ENCODE measurements at places on chromosomes 13 and 19.

- DNase-seq = no peak
These were observed 305.1 kb downstream of the KCNRG start for GRCh38 chr13:50320271-50320862.

GRCh38 chr13:106484084-106484483 lies 51.4 kb downstream of the EFNB2 start:
- DNase-seq = no peak

GRCh38 chr13:113118261-113119021 lies 4.2 kb upstream of the F10 start:
- DNase-seq = peak; percentile 51

GRCh38 chr19:3669947-3670795 lies 30.1 kb downstream of the PIP5K1C start:
- peak; percentile 89 for DNase-seq

DNA sequence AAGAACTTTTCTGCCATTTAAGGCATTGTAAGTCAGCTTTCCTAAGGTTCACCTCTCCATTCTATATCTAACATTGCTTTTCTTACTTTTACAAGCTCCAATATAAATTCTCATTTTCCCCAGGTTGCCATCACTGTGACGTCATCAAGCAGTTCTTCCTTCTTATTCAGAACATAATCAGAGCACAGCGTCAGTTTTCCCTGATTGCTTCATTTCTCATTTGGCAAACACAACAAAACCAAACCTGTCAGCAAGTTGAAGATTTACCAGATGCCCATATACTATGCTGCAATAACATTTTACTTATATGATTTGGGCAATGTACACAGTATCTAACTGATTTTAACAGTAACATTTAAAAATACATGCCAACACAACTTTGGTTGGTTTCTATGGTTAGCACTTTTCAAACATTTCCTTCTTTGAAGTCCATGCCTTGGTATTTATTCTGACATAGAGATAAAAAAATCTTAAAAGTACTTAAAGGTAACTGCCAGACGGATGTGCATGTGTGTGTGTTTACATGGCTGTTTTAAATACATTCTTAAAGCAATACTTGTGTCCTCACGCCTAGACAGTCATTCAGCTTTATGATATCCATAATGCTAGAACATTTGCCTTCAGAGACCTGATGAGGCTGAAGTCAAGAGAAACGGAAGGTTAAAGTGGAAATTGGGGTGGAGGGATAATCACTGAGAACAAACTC lies 264.0 kb downstream of the KLF12 start:
- DNase-seq = no peak

DNA sequence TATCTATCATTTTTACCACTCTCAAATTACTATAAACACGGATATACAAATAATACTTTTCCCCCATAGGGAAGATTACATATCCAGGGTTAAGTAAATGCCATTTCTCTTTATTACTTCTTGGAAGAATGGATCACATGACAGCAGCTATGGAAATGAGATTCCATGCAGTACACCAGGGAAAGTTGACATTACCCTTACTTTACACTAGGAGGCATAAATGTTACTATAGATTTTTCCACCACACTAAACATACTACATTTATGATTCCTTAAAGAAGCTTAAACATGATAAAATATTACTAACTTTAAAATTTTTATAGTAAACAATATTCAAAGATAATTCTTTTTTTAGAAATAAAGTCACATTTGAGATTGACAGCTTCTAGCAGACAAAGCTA lies 611.4 kb downstream of the PCDH9 start:
- no peak for DNase-seq

DNA sequence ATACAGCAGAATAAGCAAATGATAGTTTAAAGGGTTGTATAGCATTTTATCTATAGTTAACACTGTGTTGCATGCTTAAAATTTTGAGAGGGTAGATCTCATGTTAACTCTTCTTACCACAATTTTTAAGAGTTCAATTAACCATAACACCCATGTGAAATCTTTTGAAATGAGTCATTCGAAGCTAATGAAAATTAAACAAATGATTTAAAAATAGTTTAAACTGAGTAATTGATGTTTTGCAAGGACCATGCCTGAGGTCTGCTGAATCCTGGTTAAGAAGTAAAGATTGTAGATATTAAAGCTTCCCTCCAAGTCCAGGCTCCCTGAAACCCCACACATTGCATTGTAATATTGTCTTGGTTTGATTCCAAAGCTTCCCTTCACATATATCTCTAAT lies 176.7 kb upstream of the RNF113B start:
- DNase-seq = no peak

DNA sequence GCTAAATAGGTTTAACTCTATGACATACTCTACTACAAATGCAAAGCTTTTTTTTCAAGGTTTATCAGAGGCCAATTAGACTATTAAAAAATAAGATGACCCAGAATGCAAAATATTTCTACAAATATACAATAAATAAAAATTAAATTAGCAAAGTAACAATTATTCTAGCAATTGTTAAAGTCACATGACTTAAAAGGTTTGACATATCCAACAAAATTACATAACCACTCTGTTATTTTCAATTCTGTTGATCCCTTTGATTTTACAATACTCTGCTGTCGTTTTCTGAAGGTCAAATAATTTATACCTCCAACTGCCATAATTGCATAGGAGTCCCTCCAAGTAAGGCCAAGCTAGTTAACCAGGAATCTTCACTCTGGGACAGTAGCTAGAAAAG lies 292.6 kb upstream of the MIR17HG start:
- DNase-seq = no peak

GRCh38 chr19:56310462-56310861 lies 4.2 kb downstream of the ZSCAN5A start:
- no peak for DNase-seq

DNA sequence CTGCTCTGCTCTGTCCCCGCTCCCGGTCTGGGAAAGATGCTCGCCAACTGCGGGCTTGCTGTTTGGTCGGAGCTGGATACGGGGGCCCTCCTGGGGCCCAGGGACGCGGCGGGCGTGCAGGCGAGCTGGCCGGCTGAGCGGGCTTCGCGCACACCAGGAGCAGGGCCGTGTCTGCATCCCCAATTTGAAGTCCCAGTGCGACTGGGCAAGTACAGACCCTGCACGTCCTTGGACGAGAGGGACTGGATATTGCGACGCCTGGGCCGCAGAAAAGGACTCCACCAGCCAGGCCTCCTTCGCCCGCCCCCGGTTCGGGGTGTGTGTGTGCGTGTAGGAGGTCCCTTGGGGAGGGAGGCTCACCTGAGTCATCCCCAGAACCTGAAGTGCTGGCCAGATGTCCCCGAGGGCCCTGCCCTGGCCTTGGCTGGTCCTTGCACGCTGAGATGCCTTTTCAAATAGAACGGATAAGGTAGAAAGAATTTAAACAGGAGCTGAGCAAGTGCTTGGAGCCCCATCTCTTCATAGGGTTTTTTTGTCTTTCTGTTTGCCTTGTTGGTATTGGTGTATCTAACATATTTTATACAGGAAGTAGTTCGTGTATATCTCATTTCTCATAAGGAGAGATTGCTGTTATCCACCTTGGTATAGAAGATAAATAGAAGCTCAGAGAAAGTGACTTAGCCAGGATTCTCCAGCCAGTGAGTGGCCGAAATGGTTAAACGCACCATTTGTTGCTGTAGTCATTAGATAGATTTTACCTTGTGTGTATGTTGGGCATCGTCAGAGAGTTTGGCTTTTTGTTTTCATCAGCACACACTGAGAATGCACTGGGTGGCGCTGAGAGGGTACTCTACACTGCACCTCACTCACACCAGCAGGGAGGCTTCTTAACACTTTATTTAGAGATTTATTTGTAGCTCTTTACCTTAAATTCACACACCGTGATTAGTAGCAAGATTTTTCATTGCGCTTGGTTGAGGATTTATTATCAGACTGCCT lies 1.1 kb downstream of the NAXD start:
- DNase-seq = no peak

GRCh38 chr13:71869274-71869673 lies 2.3 kb upstream of the DACH1 start:
- no peak for DNase-seq

- DNase-seq = no peak
These were observed 45.5 kb downstream of the OLFM4 start for GRCh38 chr13:53074114-53074513.

DNA sequence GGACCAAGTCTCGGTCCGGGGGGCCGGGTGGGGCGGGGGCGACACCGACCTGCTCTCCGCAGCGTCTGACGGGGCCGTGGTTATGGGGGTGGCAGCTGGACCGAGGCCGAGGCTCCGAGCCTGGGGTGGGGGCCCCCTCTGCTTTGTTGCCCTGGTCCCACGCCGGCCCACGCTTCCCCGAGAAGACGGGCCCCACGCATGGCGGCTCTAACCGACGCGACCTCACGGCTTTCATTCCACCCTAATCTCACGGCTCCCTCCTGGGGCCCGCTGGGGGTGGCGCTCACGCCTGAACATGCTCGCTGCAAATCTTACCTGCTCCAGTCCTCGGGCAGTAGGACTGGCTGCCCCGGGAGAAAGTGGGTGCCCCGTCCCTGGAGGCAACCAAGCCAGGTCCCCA lies 14.8 kb upstream of the MISP start:
- DNase-seq = no peak

DNA sequence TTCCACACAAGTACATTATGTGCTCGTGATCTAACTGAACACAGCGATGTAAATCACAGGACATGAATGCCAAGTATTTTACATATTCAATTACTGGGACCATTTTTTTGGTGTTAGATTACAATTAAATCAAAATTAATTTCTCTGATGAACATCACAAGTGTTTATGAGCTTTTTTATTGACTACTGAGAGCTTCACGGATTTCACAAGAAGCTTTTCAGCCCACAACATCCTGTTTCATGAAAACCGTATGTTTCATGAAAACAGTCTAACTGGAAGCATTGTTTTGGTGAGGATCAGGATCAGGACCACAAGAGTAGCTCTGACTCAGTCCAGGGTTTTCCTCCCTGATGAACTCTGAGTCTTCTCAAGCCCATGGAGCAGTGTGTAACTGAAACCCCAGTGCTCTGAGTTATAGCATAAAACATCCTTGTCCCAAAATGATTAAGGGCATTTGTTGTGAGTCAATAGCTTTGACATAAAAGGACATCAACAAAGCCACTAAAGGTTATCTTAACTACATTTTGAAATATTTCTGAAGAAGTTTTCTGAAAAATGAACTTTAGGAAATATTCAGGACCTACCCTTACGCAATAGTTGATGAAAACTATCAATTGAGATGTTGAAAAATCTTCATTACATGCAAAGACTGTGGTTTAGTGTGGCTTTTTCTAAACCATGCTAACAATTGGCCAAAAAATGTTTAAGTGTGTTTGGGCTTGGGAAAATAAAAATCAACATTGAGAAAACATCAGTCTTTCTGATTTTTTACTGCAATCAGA lies 49.3 kb downstream of the UFM1 start:
- DNase-seq = no peak

DNA sequence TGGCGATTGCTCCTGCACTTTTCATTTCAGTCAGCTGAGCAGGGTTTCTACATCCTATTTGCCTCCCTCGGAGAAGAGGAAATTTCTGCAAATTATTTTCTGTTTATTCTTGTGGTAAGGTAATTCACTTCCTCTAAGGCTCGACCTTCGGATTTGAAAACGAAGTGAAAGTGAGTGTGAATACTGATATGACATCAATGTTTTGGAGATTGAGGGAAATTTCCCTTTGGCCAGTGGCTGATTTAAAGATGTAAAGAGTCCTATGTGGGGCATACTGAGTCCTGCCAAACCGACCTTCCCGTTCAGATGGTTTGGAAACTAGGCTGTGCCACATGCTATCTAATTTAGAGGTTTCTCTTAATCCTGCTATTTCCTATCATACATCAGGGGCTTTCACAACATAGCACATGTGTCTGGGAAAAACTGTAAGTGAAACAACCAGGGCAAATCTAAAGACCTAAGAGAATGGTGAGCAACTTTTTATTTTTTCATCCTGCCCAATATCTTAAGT lies 112.3 kb downstream of the POSTN start:
- DNase-seq = no peak

- no peak for DNase-seq
These were observed 33.1 kb downstream of the DCLK1 start for GRCh38 chr13:36098080-36098479.

DNA sequence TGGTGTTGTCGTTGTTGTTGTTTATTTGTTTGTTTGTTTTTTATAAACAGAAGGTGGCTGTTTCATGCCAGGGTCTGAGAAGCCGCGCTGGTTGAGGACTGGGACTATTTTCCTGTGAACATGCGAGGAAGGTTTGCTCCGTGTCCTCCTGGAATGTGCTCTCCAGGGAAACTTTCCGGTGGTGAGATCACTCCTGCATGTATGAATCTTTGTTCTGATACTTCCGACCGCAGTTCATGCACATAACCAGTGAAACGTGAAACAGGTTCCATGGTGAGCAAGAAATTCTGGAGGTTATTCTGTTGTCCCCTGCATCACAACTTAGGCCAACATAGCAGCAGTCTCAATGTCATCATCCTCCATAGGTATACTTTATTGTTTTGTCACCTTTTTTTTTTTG lies 187.6 kb upstream of the ARGLU1 start:
- DNase-seq = no peak

DNA sequence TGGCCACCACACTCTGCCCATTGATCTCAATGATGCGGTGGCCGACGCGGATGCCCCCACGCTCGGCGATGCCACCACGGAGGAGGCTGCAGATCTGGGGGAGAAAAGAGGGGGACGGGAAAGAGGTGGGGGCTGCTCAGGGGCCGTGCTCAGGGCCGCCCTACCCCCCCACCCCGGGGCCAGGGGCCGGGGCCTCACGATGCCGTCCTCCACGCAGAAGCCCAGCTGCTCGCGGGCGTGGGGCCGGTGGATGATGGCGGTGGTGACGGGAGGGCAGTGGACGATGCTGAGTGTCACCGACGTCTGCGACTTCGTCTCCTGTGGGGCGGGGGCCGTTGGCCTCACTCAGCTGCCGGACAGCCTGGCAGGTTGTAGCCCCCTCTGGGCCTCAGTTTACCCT lies 10.3 kb downstream of the APBA3 start:
- no peak for DNase-seq

GRCh38 chr19:33343859-33344572 lies 29.5 kb upstream of the CEBPG start:
- DNase-seq = no peak

GRCh38 chr19:16969135-16969534 lies 57.5 kb downstream of the CPAMD8 start:
- no peak for DNase-seq

DNA sequence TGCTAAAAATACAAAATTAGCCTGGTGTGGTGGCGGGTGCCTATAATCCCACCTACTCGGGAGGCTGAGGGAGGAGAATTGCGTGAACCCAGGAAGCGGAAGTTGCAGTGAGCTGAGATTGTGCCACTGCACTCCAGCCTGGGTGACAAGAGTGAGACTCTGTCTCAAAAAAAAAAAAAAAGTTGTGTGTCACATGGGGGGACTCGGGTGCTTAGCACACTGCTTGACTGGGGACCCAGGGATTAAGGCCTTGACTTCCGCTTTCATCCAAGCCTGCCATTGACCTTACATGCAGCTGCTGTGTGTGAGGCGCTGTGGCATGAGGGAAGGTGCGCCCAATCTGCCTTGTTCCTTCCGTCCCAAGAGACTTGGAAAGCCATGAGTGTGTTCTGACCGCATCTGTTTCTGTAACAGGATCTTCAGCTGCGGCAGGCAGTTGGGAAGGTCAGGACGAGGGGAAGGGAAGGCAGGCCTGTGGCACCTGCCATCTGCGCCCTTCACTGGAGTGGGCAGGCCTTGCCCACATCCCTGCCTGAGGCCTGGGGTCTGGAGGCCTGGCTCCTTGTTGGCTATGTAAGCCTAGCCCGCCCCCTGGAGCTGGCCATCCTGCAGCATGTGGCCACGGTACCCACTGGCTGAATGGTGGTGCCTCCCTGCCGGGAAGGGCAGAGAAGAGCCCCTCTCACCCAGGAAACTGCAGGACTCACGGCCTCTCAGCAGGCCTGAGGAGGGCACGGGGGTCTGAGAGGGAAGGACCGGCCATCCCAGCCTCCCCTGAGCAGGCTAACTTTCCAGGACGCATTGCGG lies 23.0 kb downstream of the PPP1R37 start:
- DNase-seq = no peak
